Activated naive CD4-positive, alpha-beta T cell treated with anti-CD3 and anti-CD28 coated beads, Interleukin-2, amount 10 ng/mL, durations not matched to agents 5 hours and 36 hours (primary cell): ENCODE measurements at places on chromosomes 2 and 18. TPM values are rescaled to one million over a fixed set of nuclear protein-coding genes. Genes with fewer than 3 reads are reported as not detected.

PAPOLG gene
- total RNA-seq: 21.2 TPM

ZFP36L2 gene
- 305 TPM for total RNA-seq

SPOPL gene
- total RNA-seq: 13.2 TPM

NXPH2 gene
- total RNA-seq: not detected

UBR3 gene
- total RNA-seq: 22.2 TPM

TUBB8B gene
- not detected for total RNA-seq
